ENCODE measurements at places on chromosomes 3 and 15. TPM values are rescaled to one million over a fixed set of nuclear protein-coding genes. Genes with fewer than 3 reads are reported as not detected.

Gene ITIH4
- 1.7 TPM for total RNA-seq

Gene TRIM42
- not detected for total RNA-seq

Gene MYL3
- not detected for total RNA-seq

Gene RPN1
- total RNA-seq, result 152 TPM

Gene RASA2
- 7.1 TPM for total RNA-seq
